Right atrium auricular region (tissue), 2 donors: ENCODE measurements at places on chromosomes 13 and 19. TPM values are rescaled to one million over a fixed set of nuclear protein-coding genes. Genes with fewer than 3 reads are reported as not detected.

GRCh38 chr13:43329702-43330101 is 306.3 kb downstream of the DNAJC15 start:
- no peaks in the 10 kb centered on the region for H3K4me1 ChIP-seq
- no peak overlapping the region for H3K4me3 ChIP-seq
- H3K27me3 ChIP-seq, result no peaks in the 10 kb centered on the region
- H3K36me3 ChIP-seq, result no peaks in the 10 kb centered on the region
- no peak overlapping the region for H3K27ac ChIP-seq
- no peak for DNase-seq

DNA sequence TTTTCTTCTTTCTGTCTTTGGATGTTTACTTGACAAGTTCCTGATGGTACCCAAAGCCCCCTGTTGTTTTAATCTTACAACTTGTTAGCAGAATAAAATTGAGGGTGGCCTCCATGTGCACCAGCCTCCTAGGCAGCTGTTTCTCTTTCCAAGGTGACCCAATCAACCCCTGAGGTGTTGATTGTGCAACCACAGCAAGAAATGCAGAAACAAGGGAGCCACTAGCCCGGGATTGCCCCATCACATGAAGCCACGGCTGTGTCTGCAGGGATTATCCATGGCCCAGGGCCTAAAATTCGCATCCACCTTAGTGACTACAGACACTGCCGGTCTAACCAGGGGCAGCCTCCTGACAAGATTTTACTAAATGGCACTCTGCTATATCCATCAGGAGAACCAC is 14.4 kb downstream of the CEACAM4 start:
- H3K36me3 ChIP-seq, result no peaks in the 10 kb centered on the region
- no peak overlapping the region for H3K4me3 ChIP-seq
- no peak overlapping the region for H3K27ac ChIP-seq
- DNase-seq, result no peak
- no peaks in the 10 kb centered on the region for H3K4me1 ChIP-seq
- no peaks in the 10 kb centered on the region for H3K27me3 ChIP-seq

Gene NALCN
- total RNA-seq, result 21.1 TPM

GRCh38 chr13:50691176-50691680 is 152.3 kb downstream of the DLEU7 start:
- H3K4me3 ChIP-seq, result no peak overlapping the region
- peak overlapping the region; percentile 71 for H3K27ac ChIP-seq
- no peak for DNase-seq

DNA sequence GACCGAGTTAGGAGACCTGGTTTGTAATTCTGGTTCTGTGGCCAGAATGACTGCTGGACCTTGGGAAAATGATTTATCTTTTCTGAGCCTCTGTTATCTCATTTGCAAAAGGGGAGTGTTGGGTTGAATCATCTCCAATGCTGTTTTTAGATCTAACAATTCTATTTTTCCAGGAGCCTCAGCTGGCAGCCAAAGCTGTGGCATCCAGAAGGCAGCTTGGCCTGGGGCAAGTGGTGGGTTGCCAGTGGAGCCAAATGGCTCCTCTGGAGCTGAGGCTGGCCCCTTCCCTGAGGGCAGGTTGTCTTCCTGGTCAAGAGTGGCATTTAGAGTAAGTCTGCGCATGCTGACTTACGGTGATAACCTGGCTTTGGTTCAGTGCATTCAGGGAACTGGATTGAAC is 21.3 kb downstream of the B3GLCT start:
- no peaks in the 10 kb centered on the region for H3K27me3 ChIP-seq
- peak overlapping the region; percentile 65 for H3K27ac ChIP-seq
- no peaks in the 10 kb centered on the region for H3K36me3 ChIP-seq

Gene SLC6A16
- total RNA-seq, result 0.56 TPM

GRCh38 chr19:1273263-1274041 is 1.9 kb upstream of the FAM174C start:
- H3K27me3 ChIP-seq, result no peaks in the 10 kb centered on the region
- peak overlapping the region; percentile 98 for H3K27ac ChIP-seq
- H3K36me3 ChIP-seq, result peaks cover 48% of the 10 kb centered on the region
